ENCODE measurements at places on chromosomes 16 and 17. TPM values are rescaled to one million over a fixed set of nuclear protein-coding genes. Genes with fewer than 3 reads are reported as not detected.
A peak's percentile ranks its signal among the peaks of the same experiment; 100 is the strongest.

- peak; percentile 72 for DNase-seq
Observed at GRCh38 chr16:16127469-16128116, 95.7 kb downstream of the ABCC6 start.

- DNase-seq, result peak; percentile 51
Observed at GRCh38 chr17:74641224-74641957, 17.9 kb upstream of the CD300E start.

DNA sequence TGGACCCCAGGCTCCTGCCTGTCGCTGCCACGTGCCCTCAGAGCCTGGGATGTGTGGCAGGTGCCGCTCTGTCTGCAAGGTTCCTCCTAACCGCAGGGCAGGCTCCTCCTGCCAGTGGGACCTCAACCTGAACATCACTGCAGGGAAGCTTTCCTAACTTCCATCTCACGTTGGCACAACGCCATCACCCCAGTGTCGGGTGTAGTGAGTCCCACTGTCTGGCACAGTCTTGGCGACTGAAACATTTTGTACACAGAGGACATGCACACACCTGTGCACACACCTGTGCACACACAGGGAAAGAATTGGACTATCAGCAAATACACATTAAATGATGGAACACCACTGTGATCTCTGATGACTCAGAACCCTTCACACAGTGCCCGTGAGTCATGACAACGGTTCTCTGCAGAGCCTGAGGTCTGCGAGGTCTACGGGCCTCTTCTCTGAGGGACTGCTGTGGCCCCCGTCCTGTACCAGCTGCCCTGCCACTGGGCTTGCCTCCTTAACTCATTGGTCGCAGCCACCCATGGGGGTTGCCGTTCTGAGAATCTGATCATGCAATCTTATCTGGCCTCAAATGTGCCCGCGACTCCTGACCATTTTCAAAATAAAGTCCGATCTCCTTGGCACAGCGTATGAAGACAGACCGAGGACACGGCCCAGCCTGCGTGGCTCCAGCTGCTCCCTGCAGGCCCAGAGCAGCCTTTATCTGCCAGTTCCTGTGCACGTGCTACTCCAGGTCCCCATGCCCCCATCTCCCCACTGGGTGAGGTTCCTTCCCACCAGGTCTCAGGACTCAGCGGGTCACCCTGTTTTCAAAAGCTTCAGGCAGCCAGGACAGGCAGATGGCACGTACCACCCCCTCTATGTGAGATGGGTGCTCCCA, 7.6 kb downstream of the CCDC57 start:
- no peak for DNase-seq

- DNase-seq, result no peak
Observed at GRCh38 chr17:78202666-78203065, 11.4 kb upstream of the BIRC5 start.

- no peak for DNase-seq
Observed at GRCh38 chr17:83177611-83178532, 98.5 kb downstream of the METRNL start.

DNA sequence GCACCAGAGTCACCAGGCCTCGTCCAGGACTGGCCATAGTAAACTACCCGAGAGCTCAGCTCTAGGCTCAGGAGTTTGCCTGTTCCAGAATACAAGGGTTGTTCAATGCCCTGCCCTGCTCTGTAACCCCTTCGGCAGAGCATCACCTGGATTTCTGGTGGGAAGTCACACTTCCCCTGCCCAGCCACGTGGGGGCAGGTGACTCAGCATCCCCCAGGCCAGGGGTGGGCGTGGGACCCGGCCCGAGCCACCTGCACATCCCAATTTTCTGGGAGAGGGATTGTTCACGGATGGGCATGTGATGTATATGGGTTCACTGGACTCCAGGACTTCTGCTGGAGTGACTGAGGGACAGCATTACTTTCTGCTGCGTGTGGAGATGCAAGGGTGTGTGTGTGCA, 25.8 kb downstream of the COX4I1 start:
- no peak for DNase-seq

DNA sequence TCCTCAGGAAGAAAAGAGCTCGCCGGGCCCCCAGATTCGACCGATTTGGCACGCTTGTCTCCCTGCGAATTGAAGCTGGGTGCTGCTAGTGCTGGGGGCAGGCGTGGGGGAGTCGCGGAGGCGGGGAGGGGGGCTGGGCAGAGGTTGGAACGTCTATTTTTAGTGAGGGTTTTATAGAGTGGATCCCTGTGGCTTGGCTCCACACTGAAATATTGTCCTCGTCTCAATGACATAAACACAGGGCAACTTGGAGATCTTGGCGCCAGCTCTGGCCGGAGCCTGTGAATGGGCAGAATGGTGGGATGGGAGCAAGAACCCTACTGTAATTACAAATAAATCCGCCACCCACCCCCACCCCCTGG, 15.7 kb upstream of the NOG start:
- DNase-seq, result no peak

Gene MILR1
- total RNA-seq, result 17.9 TPM

Gene KRTAP2-2
- total RNA-seq, result not detected

Gene AOC2
- total RNA-seq, result 2.0 TPM

Gene TMEM88
- 10.7 TPM for total RNA-seq

Gene HBA1
- total RNA-seq, result 241 TPM

Data from upper lobe of right lung (tissue), 1 donor.